ENCODE measurements at places on chromosomes 2 and 18.

- no peak overlapping the region for H3K4me3 ChIP-seq
- DNase-seq = no peak
- peaks cover 12% of the 10 kb centered on the region for H3K36me3 ChIP-seq
- no peaks in the 10 kb centered on the region for H3K27me3 ChIP-seq
Observed at GRCh38 chr2:144382849-144383248, 137.1 kb downstream of the ZEB2 start.

GRCh38 chr18:38843291-38843690 is 1277.7 kb upstream of the CELF4 start:
- H3K36me3 ChIP-seq = no peaks in the 10 kb centered on the region
- H3K4me3 ChIP-seq = no peak overlapping the region
- H3K4me1 ChIP-seq = no peaks in the 10 kb centered on the region
- no peak for DNase-seq
- H3K27ac ChIP-seq = no peak overlapping the region
- no peaks in the 10 kb centered on the region for H3K27me3 ChIP-seq

DNA sequence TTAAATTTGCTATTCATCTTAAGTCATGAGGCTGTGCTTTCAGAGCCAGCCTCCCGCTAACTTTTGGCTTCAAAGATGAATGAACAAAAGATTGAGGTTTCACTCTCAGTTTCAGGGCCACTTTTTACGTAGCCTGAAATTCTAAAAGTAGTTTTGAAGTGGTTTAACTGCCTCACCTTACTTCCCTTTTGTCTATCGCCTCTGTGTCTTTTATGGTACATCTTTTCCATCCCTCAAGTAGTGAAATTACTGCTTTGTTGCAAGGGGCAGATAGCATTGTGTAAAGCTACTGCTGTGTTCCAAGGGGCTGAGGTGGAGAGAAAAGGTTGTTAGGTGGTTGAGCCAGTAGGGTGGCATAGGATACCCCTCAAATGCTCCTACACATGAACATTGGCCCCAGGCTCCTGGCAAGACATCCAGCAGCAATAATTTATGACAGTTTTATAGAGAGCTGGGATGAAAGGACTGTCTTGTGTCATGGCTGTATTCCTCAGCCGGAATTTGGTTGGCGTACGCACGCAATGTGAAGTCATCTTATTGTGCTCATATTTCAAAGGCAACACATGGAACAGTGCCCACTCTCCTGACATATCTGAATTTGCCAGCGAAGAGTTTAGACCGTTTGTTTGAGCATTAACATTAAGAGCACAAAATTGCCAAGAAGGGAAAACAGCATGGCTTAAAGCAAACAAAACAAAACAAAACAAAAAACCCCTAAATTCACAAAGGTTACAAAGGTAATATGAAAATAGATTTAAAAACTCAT is 32.2 kb downstream of the QPCT start:
- no peak overlapping the region for H3K4me3 ChIP-seq
- peaks cover 20% of the 10 kb centered on the region for H3K27me3 ChIP-seq
- DNase-seq = no peak
- peaks cover 9% of the 10 kb centered on the region for H3K4me1 ChIP-seq
- H3K27ac ChIP-seq = peak overlapping the region; percentile 25
- no peaks in the 10 kb centered on the region for H3K36me3 ChIP-seq

DNA sequence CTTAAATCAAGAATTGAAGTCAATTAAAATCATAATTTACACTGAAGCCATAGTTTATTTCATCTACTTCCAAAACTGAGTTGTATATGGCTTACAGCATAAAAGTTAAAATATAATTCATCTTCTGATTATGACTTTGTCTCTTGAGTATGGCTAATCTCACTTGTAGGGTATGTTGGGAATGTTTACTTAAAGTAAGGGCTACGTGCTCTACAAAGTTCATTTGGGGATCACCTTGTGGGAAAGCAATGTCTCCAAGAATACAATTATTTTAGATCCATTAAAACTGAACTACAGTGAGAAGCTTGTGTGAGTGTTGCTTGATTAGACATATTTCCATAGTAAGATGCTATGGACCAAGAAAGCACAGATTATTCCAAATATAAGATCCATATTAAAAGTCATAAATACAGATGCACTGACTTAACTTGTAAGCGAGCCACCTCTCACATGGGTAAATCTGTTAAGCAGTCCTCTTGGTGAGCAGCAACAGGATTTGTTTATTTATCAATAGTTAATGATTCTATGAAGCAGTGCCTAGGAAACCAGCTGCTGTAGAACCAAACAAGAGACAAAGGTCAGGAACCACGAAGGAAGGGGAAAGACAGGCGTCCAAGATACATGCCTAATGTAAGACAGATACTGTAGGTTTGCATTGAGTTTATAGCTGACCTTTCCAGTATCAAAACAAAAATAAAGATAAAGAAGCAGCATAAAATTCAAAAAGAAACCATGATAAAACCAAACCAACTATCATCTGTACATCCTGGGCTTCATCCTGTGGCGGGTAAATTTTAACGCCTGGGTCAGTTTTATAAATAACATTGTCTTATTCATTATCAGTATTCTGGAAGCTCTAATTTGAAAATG is 24.8 kb downstream of the DSG4 start:
- no peak for DNase-seq
- no peaks in the 10 kb centered on the region for H3K27me3 ChIP-seq
- no peak overlapping the region for H3K27ac ChIP-seq
- no peak overlapping the region for H3K4me3 ChIP-seq
- no peaks in the 10 kb centered on the region for H3K4me1 ChIP-seq

DNA sequence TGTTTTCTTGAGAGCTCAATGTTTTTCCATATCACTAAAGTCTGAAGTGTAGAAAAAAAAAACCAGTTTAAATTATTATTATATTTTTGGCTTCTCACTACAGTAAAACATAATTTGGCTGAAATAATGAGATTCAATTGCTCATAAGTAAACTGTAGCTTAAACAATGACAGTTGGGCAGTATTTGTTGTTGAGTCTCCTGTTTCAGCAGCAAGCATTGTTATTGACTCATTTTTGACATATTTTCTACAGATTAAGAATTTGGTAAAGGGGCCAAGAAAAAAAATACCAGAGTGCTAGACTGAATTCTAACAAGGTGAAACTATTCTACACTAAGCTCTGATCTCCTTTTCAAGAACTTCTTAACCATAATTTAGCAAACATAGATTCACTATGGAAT is 2070.4 kb upstream of the CELF4 start:
- H3K27me3 ChIP-seq = no peaks in the 10 kb centered on the region
- H3K4me3 ChIP-seq = no peak overlapping the region
- DNase-seq = no peak
- no peaks in the 10 kb centered on the region for H3K4me1 ChIP-seq
- H3K36me3 ChIP-seq = no peaks in the 10 kb centered on the region
- H3K27ac ChIP-seq = no peak overlapping the region

GRCh38 chr18:33562741-33563140 is 15.3 kb upstream of the ASXL3 start:
- no peak overlapping the region for H3K4me3 ChIP-seq
- H3K4me1 ChIP-seq = no peaks in the 10 kb centered on the region
- H3K27me3 ChIP-seq = no peaks in the 10 kb centered on the region
- no peaks in the 10 kb centered on the region for H3K36me3 ChIP-seq
- DNase-seq = no peak

GRCh38 chr18:12998332-12999060 is 7.3 kb downstream of the CEP192 start:
- no peaks in the 10 kb centered on the region for H3K27me3 ChIP-seq
- peaks cover 5% of the 10 kb centered on the region for H3K4me1 ChIP-seq
- H3K36me3 ChIP-seq = peaks cover 24% of the 10 kb centered on the region
- H3K27ac ChIP-seq = no peak overlapping the region

- no peaks in the 10 kb centered on the region for H3K4me1 ChIP-seq
- H3K27ac ChIP-seq = no peak overlapping the region
- H3K36me3 ChIP-seq = no peaks in the 10 kb centered on the region
- H3K4me3 ChIP-seq = no peak overlapping the region
Observed at GRCh38 chr2:205936446-205936845, 149.5 kb downstream of the INO80D start.

- no peaks in the 10 kb centered on the region for H3K27me3 ChIP-seq
- H3K36me3 ChIP-seq = no peaks in the 10 kb centered on the region
- DNase-seq = no peak
- H3K27ac ChIP-seq = no peak overlapping the region
- H3K4me3 ChIP-seq = no peak overlapping the region
- no peaks in the 10 kb centered on the region for H3K4me1 ChIP-seq
Observed at GRCh38 chr2:137969418-137969765, 5.1 kb downstream of the HNMT start.

DNA sequence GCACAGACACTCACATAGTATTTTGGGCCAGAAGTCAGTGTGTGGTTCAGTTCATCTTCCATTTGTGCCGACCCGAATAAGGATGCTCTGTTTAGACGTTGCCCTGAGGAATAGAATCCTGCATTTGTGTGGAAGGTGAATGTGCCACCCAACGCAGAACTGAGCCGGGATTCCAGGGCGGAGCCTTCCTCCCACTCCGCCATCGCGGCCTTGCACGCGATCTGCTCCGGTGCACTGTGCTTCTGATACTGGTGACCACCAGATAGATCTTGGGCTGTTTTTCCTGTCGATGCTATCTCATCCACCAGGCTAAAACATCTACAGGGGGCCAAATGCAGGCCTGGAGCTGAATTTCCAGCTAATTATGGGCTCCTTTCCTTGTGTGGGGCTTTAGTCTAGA is 29.6 kb upstream of the SNTG2 start:
- H3K36me3 ChIP-seq = no peaks in the 10 kb centered on the region
- H3K4me3 ChIP-seq = no peak overlapping the region
- no peak for DNase-seq
- no peaks in the 10 kb centered on the region for H3K27me3 ChIP-seq

DNA sequence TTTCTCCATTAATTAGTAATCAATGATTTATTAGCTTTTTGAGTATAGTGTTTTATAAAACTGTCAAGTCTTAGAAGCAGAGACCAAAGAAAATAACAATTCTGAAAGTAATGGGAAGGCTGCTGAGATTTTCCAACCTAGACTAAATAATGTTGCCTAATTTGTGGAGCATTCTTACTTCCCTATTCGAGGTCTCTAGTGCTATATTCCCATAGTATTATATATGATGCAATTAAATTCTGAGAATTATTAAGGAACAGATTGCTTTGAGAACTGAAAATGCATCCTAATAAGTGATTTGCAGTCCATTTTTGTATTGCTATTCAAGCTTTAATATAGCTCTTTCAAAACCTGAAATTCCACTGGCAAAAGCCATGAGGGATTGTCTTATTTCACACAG is 27.7 kb upstream of the DOCK10 start:
- no peaks in the 10 kb centered on the region for H3K4me1 ChIP-seq
- no peak overlapping the region for H3K4me3 ChIP-seq
- no peak overlapping the region for H3K27ac ChIP-seq
- no peak for DNase-seq

DNA sequence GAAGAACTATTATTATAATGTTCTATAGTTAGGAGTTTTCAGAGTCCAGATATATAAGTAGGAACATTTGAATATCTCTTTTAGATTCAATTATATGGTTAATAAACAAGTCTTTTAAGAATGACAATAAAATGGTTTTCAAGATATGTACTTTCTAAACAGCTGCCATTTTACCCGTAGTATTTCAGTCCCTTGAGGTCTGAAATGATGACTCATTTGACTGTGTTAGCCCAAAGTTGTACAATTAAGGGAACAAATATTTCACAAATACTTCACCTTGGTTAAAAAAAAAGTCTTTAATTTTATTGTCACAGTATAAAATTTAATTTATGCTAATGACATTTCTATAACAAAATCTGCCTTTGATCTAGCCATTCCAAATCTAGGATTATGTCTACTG is 91.6 kb upstream of the TANK start:
- H3K4me1 ChIP-seq = no peaks in the 10 kb centered on the region
- H3K36me3 ChIP-seq = no peaks in the 10 kb centered on the region
- no peak overlapping the region for H3K27ac ChIP-seq
- no peak for DNase-seq

- H3K27ac ChIP-seq = no peak overlapping the region
- no peak for DNase-seq
- peaks cover 4% of the 10 kb centered on the region for H3K4me1 ChIP-seq
- H3K36me3 ChIP-seq = no peaks in the 10 kb centered on the region
- H3K27me3 ChIP-seq = no peaks in the 10 kb centered on the region
- no peak overlapping the region for H3K4me3 ChIP-seq
Observed at GRCh38 chr2:55162284-55163006, 69.6 kb downstream of the CLHC1 start.

- no peaks in the 10 kb centered on the region for H3K27me3 ChIP-seq
- H3K4me3 ChIP-seq = no peak overlapping the region
- H3K36me3 ChIP-seq = no peaks in the 10 kb centered on the region
- no peak for DNase-seq
- no peaks in the 10 kb centered on the region for H3K4me1 ChIP-seq
Observed at GRCh38 chr2:19807866-19808265, 93.9 kb downstream of the TTC32 start.

DNA sequence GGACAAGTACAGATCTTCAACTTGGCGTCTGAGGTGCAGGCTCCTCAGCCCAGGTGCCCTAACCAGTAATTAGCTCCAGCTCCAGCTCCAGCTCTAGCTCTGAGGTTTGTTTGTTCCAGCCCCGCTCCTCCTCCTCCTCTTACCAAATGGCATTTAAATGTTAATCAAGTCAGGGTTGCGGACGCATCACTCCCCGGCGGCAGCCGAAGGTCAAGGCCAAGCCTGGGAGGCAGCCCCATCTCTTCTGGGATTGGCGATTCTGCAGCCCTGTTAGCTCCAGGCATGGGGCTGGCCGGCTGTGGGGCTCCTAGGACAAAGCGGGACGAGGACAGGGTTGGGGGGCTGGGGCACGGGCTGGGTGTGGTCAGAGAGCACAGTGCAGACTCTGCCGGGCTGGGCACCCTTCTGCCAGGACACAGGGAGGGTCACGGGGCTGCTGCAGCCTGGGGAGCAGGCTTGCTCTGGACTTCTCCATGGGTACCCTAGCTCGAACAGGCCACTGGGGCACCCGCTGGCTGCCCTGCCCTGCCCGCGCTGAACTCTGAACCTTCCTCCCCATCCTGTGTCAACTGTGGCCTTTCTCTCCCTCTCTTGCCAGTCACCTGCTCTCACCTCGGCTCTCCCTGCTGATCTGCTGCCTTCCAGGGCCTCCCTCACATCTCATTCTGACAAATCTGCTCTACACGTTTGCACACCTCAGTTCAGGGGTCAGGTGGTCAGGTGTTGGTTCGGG is 203.3 kb downstream of the CELF4 start:
- no peak for DNase-seq
- no peak overlapping the region for H3K4me3 ChIP-seq
- H3K4me1 ChIP-seq = no peaks in the 10 kb centered on the region
- H3K36me3 ChIP-seq = no peaks in the 10 kb centered on the region
- no peak overlapping the region for H3K27ac ChIP-seq

DNA sequence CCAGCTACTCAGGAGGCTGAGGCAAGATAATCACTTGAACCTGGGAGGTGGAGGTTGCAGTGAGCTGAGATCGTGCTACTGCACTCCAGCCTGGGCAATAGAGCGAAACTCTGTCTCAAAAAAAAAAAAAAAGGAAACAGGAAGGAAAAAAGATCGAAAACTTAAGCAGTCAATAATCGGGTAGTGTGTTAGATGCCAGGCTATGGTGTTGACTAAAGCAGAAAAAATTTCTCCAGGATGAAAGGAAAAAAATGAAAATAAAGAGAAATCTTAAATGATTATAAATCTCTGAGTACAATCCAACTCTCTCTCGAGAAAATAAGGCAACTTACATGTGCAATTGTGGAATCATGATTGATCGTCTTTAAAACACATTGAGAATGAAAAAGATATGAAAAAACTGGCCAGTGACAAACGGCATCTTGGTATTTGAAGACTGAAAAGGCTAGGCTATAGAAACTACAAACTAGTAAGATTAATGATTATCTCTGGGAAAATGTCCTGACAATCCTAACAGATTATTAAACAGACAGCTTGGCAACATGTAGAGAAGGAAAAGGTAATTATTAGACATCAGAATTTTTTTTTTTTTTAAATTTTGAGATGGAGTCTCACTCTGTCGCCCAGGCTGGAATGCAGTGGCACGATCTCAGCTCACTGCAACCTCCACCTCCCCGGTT is 16.3 kb upstream of the EPHA4 start:
- H3K36me3 ChIP-seq = no peaks in the 10 kb centered on the region
- no peaks in the 10 kb centered on the region for H3K4me1 ChIP-seq
- no peak overlapping the region for H3K4me3 ChIP-seq
- H3K27me3 ChIP-seq = peaks cover 2% of the 10 kb centered on the region

Data from natural killer cell (primary cell).